ENCODE measurements at places on chromosomes 4 and X.
A peak's percentile ranks its signal among the peaks of the same experiment; 100 is the strongest.

- no peak for DNase-seq
These were observed 59.5 kb downstream of the HTRA3 start for GRCh38 chr4:8328866-8329559.

DNA sequence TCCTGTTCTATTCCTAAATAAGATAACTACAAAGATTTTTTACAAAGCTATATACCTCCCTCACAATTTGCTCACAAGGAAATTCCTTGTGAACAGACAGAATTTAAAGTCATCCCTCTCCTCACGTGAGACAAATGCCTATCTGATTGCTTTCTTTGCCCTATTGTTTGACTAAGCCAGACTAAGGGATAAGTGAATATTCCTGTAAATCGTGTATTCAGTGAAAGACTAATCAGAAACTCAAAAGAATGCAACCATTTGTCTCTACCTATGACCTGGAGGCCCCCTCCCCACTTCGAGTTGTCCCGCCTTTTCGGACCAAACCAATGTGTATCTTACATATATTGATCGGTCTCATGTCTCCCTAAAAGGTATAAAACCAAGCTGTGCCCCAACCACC lies 15.3 kb upstream of the ZBTB33 start:
- no peak for DNase-seq

DNA sequence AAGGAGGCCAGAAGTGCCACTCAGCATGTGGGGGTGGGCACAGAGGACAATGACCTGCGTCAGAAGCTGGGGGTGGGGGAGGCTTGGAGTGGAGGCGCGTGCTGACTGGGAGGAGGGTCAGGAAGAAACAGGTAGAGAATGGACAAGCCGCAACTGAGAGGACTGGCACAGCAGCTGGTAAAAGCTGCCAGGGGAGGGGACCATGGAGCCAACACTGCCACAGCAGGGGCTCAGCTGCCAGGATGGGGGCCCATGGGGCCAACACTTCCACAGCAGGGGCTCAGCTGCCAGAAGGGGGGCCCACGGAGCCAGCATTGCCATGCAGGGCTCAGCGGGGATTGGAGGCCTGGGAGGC lies 19.1 kb downstream of the RNF212 start:
- DNase-seq = no peak

DNA sequence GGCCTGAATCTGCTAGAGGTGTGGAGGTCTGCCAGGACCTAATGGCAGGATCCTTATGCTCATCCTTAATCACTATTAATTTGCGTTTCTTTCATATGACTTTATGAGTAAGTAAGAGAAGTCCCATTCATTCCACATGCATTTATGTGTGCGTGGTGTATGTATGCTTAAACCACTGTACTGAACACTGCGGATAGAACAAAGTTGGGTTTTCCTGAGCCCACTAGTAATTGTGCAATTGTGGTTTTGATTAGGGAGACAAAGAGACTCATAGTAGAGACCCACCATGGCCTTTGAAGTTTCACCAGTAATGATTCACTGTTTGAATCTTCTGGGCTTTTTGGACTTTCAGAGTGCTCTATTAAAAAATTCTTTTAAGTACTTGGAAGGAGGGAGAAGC lies 498.5 kb upstream of the DIPK2B start:
- DNase-seq = no peak

- no peak for DNase-seq
These were observed 555.4 kb downstream of the BCOR start for GRCh38 chrX:39542316-39542715.

GRCh38 chrX:101419489-101419888 lies 11.5 kb downstream of the HNRNPH2 start:
- no peak for DNase-seq

DNA sequence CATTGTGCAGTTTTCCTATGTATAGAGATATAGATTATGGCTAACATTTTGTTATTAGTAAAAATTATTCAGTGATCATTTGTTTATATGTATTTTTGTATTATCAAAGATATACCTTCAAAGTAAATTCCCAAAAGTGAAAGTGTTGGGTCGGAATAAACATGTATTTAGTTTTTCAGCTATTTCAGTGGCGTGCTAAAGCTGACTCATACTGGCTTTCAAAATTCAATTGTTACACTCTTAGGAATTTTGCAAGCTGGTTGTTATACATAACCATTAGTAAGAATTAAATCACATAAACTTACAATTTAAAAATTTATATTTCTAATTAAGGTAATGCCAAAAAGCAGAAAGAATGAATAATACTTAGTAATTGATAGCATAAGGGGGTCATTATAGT lies 288.4 kb upstream of the NRK start:
- no peak for DNase-seq

DNA sequence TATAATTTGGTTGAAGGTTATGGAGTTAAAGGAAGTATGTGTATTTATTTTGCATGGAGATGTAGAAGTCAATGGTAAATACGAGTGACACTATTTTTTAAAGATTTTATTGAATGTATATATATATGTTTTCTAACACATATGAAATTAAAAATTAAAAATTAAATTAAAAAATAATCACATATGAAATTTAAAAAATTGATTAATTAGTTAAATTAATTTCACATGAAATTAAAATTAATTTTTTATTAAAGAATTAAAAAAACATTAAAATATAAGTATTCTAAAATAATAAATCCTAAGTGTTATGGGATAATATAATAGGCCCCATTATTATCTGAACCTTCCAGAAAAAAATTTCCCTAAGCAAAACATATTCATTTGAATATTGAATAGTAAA lies 1163.5 kb downstream of the ARAP2 start:
- no peak for DNase-seq

GRCh38 chr4:53152467-53152866 lies 213.4 kb downstream of the SCFD2 start:
- DNase-seq = no peak

DNA sequence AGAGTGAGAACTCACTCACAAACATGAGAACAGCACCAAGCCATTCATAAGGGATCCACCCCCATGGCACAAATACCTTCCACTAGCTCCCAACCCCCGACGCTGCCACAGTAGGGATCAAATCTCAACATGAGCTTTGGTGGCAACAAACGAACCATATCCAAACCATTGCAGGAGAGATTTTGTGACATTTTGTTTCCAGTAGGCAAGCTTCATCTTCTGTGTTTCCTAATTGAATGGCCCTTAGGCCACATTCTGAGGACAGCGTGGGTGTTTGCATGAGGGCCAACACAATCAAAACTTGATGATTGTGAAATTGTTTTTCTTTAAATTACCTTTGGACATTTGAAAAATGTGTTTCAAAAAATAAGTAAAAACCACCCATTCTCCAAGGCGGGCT lies 102.6 kb upstream of the LNX1 start:
- DNase-seq = no peak

DNA sequence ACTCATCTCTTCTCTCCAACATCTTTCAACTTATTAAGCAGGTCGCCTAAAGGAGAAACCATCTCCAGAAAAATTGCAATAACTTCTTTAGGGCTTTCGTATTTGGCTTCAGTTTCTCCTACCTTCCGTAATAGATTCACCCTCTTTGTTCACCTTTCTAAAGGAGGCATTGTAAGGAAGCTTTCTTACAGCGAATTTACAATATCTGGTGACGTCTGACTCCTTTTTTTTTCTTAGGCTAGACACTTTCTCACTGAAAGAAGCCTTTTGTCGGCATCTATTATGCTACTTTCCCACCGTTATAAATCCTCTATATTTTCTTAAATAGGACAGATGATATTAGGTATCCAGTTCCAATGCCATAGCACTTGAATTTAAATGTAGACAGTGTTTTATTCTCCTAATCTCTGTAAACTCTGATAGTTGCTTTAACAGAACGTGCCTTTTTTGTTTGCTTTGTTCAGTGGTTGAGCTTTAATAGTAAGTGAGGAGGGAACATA lies 302.4 kb downstream of the IL1RAPL1 start:
- no peak for DNase-seq

DNA sequence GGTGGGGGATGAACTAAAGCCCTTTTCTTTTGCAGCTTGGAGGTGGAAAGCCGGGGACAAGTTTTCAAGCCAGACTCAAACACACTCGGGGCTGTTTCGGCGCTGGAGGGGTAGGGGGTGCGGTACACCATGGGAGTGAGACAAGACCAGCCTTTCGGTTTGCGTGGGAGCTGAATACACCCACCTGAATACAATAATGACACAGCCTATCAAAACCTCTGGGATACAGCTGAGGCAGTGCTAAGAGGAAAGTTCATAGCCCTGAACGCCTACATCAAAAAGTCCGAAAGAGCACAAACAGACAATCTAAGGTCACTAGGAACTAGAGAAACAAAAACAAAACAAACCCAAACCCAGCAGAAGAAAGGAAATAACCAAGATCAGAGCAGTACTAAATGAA lies 163.3 kb downstream of the ATRX start:
- no peak for DNase-seq

DNA sequence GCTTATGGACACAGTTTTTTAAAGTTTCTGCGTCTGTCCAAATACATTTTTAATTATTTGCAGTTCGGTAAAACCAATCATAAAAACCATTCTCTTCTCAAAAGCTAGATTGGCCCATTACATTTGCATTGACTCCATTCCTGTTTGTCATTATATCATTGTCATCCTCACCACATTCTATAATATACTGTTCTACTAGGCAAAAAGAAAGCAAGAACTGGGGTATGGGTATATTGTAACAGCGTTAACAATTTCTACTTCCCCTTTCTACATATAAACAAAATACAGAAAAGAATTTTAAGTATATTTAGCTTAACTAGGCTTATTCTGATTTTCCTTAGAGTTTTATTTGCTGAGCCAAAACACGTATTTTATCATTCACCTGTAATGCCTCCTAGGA lies 91.8 kb downstream of the RAP1GDS1 start:
- DNase-seq = no peak

- DNase-seq = no peak
These were observed 171.5 kb upstream of the FRG1 start for GRCh38 chr4:189769131-189769530.

- DNase-seq = no peak
These were observed 118.7 kb downstream of the ENPP6 start for GRCh38 chr4:184099000-184099399.

DNA sequence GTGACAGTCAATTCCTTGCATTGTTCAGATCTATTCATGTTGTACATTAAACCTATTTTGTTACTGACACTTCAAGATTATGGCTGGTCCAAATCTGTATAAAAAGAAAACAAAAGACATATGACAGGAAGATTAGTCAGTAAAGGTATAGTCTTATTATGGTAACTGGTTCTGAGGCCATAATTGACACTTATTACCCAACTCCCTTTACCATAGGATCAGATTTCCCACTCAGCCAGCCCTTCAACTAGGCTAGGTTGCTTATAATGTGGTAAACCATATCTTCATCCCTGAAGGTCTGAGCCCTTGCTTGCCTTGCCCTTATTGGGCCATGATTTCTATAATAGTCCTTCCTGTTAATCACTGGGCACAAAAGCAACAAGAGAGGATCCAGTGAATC lies 289.6 kb downstream of the CXXC4 start:
- DNase-seq = no peak

- DNase-seq = no peak
These were observed 97.1 kb downstream of the IQCM start for GRCh38 chr4:149718500-149718899.

GRCh38 chr4:33090910-33091309 lies 2370.7 kb downstream of the PCDH7 start:
- no peak for DNase-seq

GRCh38 chr4:114366368-114366767 lies 232.2 kb upstream of the UGT8 start:
- DNase-seq = no peak

DNA sequence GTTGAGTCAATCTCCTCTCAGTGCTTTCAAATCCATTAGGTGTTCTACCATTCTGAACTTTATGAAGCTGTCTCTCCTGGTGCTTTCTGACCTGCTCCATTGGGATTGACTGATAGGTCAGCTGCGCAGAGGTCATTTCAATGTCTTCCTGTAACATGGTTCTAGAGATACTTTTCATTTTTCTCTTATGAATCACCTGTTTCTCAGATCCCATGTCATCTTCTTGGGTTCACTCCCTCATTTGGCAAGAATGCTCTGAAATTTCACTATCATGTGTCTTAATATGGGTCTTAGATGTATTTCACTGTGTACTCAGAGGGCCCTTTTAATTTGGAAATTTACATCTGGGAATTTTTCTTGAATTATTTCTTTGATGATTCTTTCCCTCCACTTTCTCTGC lies 13.8 kb upstream of the PGM2 start:
- DNase-seq = no peak

DNA sequence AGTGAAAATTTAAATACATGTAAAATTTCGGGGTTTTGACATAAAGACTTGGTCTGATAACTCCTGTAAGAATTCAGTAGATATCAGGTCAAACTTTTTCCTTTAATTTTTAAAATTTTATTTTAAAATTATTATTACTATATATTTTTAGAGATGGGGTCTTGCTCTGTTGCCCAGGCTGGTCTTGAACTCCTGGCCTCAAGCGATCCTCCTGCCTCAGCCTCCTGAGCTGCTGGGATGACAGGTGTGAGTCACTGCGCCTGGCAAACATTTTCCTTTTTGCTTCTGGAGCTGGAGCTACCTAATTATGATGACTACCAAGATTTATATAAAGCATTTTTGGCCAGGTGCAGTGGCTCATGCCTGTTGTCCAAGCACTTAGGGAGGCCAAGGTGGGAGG lies 37.3 kb downstream of the KLHL15 start:
- DNase-seq = no peak

GRCh38 chr4:80611678-80611979 lies 276.1 kb downstream of the CFAP299 start:
- no peak for DNase-seq

DNA sequence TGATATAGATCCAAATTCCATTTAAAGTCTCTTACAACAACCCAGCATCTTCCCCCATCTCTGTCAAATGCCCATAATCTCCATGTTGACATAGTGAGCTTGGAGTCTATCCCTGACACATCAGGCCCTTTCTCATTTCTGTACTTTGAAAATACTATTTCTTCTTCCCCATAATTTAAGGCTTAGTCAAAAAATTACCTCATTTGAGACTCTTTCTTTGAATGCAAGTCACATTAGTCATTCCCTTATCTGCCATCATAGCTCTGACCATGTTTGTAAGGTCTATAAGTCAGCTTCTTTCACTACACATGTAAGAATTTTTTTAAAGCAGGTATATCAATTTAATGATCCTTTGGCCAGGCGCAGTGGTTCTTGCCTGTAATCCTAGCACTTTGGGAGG lies 99.9 kb downstream of the DDX60 start:
- DNase-seq = no peak

GRCh38 chrX:34332334-34332733 lies 200.2 kb upstream of the FAM47A start:
- DNase-seq = peak; percentile 8

DNA sequence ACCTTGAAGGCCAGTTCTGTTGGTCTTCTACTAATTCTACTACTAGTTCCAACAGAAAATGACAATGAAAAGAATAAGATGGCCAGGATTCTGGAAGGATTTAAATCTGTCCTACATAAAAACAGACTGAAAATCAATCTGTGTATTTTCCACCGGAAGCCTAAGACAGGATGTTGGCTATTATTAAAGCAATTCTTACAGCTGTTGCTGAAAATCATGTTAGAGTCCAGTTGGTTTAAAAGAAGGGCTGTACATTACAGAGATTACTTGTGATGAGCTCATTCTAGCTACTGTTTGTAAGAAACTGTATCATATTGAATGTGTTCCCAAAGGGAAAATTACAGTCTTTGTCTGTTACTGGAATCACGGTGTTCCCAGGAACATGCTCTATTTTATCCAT lies 54.8 kb upstream of the MAGEB16 start:
- no peak for DNase-seq

GRCh38 chr4:76434901-76435527 lies at the start of gene SHROOM3:
TSS of gene SHROOM3 (plus strand) at chr4:76435229. CDS start at chr4:76436053, 824 bp downstream.
- no peak for DNase-seq

GRCh38 chrX:18558799-18559198 lies 113.1 kb downstream of the RS1 start:
- DNase-seq = no peak

Measured in NB4 (cell line).